ENCODE measurements at places on chromosomes 5 and 9.

DNA sequence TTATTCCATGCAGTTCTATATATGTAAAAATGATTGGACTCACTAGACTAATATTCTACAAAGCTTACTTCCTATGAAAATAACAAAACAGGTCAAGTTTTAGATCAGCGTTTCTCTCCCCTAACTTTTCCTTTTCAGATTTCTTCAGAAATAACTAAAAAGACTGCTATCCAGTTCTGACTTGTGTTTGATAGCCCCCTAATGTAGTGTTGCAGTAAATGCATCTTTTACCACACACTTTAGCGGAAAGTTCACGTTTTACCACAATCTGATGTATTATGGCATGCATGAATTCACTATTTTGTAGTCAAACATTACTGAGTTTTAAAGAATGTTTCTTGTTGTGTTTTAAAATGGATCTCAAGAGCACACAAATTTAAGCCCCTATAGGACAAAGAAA lies 292.7 kb downstream of the RAB3C start:
- no peak overlapping the region for H3K27ac ChIP-seq
- H3K4me3 ChIP-seq = no peak overlapping the region
- no peaks in the 10 kb centered on the region for H3K36me3 ChIP-seq
- DNase-seq = no peak
- no peaks in the 10 kb centered on the region for H3K4me1 ChIP-seq
- H3K27me3 ChIP-seq = peaks cover 28% of the 10 kb centered on the region

- H3K27me3 ChIP-seq = no peaks in the 10 kb centered on the region
- H3K36me3 ChIP-seq = peaks cover 5% of the 10 kb centered on the region
- H3K4me3 ChIP-seq = no peak overlapping the region
- H3K27ac ChIP-seq = no peak overlapping the region
Measured at GRCh38 chr9:89277043-89277442, 34.0 kb upstream of the CKS2 start.

- no peak overlapping the region for H3K4me3 ChIP-seq
- H3K36me3 ChIP-seq = no peaks in the 10 kb centered on the region
- no peaks in the 10 kb centered on the region for H3K27me3 ChIP-seq
- no peak for DNase-seq
- no peak overlapping the region for H3K27ac ChIP-seq
Measured at GRCh38 chr5:26519245-26519644, 519.1 kb downstream of the CDH9 start.

GRCh38 chr9:32376285-32376684 lies 8.2 kb upstream of the ACO1 start:
- H3K27me3 ChIP-seq = peaks cover 17% of the 10 kb centered on the region
- H3K4me3 ChIP-seq = no peak overlapping the region
- H3K27ac ChIP-seq = no peak overlapping the region

DNA sequence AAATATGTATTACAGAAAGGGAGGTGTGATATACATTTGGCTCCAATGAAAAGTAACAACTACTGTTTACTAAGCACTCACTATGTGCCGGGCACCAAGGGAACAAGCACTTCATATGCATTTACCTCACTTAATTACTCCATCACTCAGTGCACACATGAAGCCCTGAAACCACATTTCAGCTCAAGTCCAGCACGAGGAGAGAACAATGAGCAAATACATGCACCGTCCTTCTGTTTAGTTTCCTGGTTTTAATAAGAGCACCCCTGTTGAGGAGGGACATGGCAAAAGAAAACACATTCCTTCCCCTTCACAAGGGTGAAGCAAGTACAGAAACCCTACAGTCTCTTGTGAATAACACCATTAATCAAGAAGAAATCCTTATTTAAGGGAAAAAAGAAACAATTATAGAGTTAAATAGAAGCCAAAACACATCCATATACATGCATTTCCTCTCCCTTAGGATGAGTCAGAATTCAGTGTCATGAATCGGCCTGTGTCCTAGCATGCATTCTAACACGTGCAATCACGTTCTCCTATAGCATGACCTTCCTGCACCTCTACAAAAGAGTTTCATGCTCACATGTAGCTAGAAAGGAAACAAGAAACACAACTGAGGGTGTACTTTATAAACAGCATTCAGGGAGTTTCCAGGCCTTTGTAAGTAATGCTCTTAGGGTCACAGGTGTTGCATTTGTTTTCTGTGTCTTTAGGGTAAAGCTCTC lies 411.6 kb downstream of the BNC2 start:
- no peaks in the 10 kb centered on the region for H3K36me3 ChIP-seq
- H3K4me3 ChIP-seq = no peak overlapping the region
- peaks cover 19% of the 10 kb centered on the region for H3K4me1 ChIP-seq
- peak overlapping the region; percentile 36 for H3K27ac ChIP-seq
- no peak for DNase-seq
- no peaks in the 10 kb centered on the region for H3K27me3 ChIP-seq

Measured in chondrocyte (in vitro differentiated cells).